Activated CD4-positive, alpha-beta T cell treated with anti-CD3 and anti-CD28 coated beads, Interleukin-2, amount 10 ng/mL, durations not matched to agents 24 days and 14 days (primary cell): ENCODE measurements at places on chromosomes 6 and 20. TPM values are rescaled to one million over a fixed set of nuclear protein-coding genes. Genes with fewer than 3 reads are reported as not detected.

The HDGFL1 gene
- total RNA-seq = not detected in 2 replicates

The TTK gene
- total RNA-seq = 21.9 and 22.4 TPM in 2 replicates

The SLC17A3 gene
- total RNA-seq = 0.58 and 0.99 TPM in 2 replicates

The ANGPT4 gene
- total RNA-seq = not detected in 2 replicates

The TCF15 gene
- total RNA-seq = 0.12 TPM in 1 of 2 replicates, not detected in the other

The ZNF165 gene
- total RNA-seq = 0.26 and 0.47 TPM in 2 replicates

The CFAP206 gene
- total RNA-seq = not detected in 2 replicates

The KIF3B gene
- 34.7 and 35.5 TPM in 2 replicates for total RNA-seq

The TRIM15 gene
- total RNA-seq = 0.24 and 0.65 TPM in 2 replicates

The SULF2 gene
- 1.2 and 1.3 TPM in 2 replicates for total RNA-seq

The RBM12 gene
- 148 and 151 TPM in 2 replicates for total RNA-seq

The FUT9 gene
- not detected in 2 replicates for total RNA-seq

The METTL24 gene
- not detected in 2 replicates for total RNA-seq

The CST11 gene
- not detected in 2 replicates for total RNA-seq

The KIF25 gene
- not detected in 2 replicates for total RNA-seq

The GSTA3 gene
- not detected in 2 replicates for total RNA-seq

The SIRPA gene
- total RNA-seq = 0.05 TPM in 1 of 2 replicates, not detected in the other

The EPPIN gene
- not detected in 2 replicates for total RNA-seq

The SCAND1 gene
- 35.1 and 38.1 TPM in 2 replicates for total RNA-seq

The FAM83C gene
- total RNA-seq = not detected in 2 replicates

The STMND1 gene
- not detected in 2 replicates for total RNA-seq

The RIPOR2 gene
- total RNA-seq = 25.3 and 26.5 TPM in 2 replicates

The ZSCAN31 gene
- total RNA-seq = 0.54 and 0.79 TPM in 2 replicates

The AK9 gene
- 2.1 and 3.2 TPM in 2 replicates for total RNA-seq

The ADGB gene
- total RNA-seq = not detected in 2 replicates

The MMP24 gene
- 0.05 TPM in 1 of 2 replicates, not detected in the other for total RNA-seq

The CLPSL1 gene
- not detected in 2 replicates for total RNA-seq

The FAM217A gene
- total RNA-seq = not detected in 2 replicates

The ZC3H12D gene
- total RNA-seq = 79.6 and 79.8 TPM in 2 replicates

The MEI4 gene
- total RNA-seq = not detected in 2 replicates

The WTAP gene
- total RNA-seq = 107 and 109 TPM in 2 replicates

The CCR6 gene
- not detected in 2 replicates for total RNA-seq

The MRPL14 gene
- 65.6 and 67.5 TPM in 2 replicates for total RNA-seq

The TUBB2B gene
- 0.12 TPM in 1 of 2 replicates, not detected in the other for total RNA-seq

The MAS1L gene
- not detected in 2 replicates for total RNA-seq

The NECAB3 gene
- 29.0 and 30.0 TPM in 2 replicates for total RNA-seq

The CSNK2B gene
- total RNA-seq = 288 and 302 TPM in 2 replicates

The IL17A gene
- not detected in 2 replicates for total RNA-seq

The TRIM31 gene
- 0.09 TPM in 1 of 2 replicates, not detected in the other for total RNA-seq

The OR2B6 gene
- not detected in 2 replicates for total RNA-seq
